ENCODE measurements at places on chromosomes 2 and 18.

- no peak for DNase-seq
Measured at GRCh38 chr2:43452318-43452731, 143.5 kb downstream of the THADA start.

DNA sequence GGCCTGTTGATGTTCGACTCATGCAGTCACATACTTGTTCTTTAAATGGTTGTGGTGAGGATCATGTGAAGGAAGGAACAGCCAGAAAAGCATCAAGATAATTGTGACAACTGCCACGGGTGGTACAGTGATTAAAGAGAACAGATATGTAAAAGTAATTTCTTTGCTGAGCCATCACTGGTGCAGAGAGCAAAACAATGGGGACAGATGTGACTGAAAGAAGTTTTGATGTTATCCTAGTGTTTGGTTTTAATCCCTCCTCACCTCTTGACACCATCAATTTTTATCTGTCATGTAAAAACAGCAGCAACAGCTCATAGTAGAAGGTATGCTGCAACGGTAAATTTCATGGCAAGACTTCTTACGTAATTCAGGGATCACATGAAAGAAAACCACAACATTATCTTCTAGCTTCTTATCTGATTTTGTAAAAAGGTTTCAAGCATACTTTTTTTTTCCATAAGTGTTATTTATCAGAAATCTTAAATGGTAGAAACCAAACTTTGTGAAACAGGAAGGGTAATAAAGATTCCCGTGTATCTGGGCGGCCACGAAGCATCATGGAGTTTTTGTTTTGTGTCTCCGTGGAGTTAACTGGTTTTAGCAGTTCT, 65.2 kb downstream of the PLCL1 start:
- no peak for DNase-seq

DNA sequence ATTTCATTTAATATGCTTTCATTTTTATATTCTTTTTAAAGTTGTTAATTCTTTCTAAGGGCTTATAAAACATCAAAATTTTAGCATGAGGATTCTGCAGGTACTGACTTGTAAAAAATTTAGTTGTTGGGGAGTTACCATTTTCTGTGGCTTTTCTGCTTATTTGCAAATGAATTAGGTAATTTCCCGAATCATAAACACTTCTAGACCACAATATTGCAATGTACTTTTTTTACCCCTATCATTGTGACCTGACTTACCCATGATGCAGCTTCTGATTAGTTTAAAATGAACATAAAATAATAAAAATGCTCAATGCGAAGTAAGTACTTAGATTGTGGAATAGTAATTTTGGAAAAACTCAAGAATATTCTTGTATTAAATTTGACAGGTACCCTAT, 11.4 kb downstream of the ARL6IP6 start:
- no peak for DNase-seq

DNA sequence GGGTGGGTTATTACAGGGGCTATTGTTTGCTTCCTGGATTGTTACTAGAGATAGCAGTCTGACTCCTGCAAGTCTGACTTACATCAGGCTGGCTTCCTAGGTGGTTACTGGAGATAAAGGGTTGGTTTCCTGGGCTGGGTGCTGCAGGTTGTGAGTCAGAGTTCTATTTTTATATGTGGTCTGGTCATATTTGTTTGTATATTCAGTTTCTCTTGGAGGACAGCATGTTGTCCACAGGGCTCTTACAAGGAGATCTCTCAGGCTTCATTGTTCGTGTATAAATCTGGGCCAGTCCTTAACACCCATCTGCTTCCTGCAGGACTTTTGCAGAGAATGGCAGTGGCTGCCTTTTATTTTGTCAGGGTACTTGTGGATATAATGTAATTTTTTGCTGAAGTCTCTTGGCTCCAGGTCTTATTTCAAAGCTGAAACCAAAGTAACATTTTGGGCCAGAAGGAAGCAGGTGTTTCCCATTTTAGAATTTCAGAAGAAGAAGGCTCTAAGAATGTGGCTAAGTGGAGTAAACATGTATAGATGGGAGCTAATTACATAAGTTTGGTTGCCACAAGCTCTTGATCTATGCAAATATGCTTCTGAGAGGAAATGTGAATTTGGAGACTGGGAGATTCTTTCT, 65.9 kb upstream of the SLC16A14 start:
- DNase-seq, result no peak

DNA sequence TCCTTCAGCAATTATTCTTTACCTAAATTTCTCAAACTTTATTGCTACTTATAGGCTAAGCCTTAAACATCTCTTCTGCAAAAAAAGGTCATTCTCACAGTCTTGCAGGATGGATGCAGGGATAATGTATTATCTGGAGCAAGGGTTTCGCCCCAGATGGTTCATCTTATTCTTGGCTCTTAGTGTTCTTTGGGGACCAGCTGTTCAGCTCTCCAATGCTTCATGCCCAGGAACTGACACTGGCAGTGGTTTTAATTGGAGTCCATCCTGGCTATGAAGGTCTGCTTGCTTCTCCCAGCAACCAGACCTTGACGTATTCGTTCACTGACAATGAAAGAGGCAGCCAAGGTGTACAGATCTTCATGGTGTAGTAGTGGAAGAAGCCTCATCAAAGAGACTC, 331.9 kb downstream of the SLC8A1 start:
- DNase-seq, result no peak

Measured in stimulated activated CD8-positive, alpha-beta memory T cell treated with anti-CD3 and anti-CD28 coated beads, Interleukin-4, amount 100 ng/mL, for 4 hours (primary cell).